ENCODE measurements at places on chromosomes 11 and 22.

DNA sequence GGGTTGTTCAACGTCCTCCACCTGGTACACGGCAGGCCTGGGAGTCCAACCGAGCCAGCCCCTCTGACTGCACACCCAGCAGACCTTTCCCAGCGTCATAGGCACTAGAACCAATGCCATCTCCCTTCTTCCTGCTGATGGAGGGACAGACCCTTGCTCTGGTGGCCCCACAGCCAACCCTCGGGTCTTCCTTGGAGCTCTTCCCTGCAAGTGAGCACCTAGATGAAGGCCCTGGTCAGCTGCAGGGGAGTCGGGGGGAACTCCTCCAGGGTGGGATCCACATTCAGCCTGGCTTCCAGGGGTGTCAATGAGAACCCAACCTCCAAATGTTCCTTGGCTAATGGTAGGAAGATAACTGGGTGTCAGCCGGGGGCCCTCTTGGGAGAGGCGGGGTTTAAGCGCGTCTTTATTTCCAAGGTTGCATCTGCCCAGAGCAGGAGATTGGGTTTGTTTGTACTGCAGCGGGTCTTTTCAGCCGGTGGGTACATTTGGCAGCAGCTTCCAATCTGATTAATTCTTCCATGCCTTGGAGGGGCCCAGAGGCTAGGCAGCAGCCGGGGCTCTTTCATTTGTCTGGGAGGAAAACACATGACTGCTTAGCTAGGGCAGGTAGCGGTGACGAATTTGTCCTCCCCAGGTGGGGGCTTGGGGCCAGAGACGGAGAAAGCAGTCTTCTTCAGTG lies 56.0 kb upstream of the SHISAL1 start:
- DNase-seq: no peak

DNA sequence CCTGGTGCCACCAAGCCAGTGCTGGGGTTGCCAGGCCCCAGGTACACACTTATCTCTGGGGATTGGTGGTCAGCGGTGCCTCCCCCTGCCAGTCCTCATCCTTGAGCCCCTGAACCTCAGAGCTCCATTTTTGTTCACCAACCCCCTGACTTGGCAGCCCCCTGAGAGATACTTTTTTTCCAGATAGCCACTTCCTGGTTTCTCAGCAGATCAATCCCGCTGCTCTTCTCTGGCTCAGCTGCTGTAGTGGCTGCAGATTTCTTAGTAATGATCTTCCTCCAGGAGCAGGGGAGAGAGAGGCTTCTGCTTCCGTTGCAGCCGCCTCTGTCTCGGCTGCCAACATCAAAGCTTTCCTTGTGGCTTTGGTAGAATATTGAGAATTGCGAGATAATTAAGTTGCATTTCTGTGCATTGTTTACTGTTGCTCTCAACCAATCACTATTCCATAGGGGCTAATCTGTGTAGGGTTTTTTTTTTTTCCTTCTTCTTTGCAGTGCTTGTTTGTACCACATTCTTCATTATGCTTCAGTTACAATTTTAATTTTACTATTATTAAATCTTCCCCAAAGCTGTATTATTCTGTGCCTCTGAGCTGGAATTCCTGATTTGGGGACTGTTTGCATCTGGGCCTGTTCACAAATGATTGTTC lies 92.1 kb downstream of the PKNOX2 start:
- no peak for DNase-seq

DNA sequence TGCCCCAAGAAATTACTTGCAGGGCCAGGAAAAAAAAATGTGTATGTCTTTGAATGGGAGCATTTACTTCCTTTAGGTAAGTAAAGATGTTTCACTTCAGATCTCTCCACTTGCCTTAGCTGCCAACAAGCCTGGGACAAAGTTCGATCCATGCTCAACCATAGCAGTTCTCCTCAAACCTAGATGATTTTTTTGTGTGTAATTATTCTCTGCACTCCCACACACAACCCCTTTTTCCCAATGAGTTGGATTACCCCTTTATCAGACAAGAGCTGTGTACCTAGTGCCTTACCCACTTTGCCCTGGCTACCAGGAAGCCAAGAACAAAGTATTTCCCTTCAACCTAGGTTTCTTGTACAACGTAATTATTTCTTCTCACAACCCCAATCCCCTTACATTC lies 35.6 kb downstream of the TPBGL start:
- DNase-seq: no peak

GRCh38 chr11:61686066-61686465 lies 5.9 kb downstream of the DAGLA start:
- DNase-seq: no peak

DNA sequence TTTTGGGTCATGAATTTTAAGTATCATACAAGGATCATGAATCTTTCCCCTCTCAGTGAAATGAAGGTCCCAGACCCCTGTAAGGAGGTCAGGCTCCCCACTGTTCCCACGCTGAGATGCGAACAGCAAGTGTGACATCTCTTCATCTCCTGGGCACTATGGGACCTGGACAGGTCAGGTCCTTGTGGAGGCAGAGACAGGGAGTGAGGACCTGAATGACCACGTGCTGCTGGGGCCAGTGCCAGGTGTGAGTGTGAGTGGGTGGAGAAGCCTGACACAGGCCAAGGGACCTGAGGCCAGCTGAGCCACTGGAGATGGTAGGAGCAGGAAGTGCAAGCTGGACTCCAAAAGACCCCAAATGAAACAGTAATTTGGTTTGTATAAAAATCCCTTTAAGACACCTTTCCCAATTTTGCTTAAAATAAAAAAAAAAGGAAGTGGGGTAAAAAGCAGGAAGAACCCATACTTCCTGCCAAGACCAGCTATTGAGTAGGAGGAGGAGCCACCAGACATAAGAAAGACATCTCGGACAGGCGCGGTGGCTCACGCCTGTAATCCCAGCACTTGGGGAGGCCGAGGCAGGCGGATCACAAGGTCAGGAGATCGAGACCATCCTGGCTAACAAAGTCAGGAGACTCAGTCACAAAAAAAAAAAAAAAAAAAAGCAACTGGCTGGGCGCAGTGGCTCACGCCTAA lies 35.4 kb upstream of the SERPIND1 start:
- peak; percentile 75 for DNase-seq

DNA sequence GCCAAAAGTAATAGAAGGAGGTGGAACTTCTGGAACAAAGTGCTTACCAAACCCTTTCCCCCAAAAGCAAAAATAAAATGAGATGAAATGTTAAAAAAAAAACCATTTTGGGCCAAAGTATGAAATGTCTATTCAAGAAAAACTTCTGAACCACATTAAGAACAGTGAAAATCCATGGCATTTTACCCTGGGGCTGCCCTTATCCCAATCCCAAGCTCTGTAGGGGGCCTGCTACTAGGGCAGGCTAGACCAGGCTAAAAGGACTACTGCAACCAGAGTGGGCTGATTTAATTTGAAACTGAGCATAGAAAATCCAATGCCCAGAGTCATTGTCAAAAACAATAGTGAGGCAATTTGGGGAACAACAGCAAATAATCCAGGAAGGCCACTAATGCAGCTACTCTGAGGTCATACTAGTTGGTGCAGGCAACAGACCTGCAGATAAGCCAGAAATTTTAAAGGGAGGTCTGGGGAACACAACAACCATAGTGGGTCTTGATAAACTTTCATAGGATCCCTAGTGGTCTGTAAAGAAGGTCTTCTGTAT lies 99.4 kb downstream of the RELT start:
- no peak for DNase-seq

DNA sequence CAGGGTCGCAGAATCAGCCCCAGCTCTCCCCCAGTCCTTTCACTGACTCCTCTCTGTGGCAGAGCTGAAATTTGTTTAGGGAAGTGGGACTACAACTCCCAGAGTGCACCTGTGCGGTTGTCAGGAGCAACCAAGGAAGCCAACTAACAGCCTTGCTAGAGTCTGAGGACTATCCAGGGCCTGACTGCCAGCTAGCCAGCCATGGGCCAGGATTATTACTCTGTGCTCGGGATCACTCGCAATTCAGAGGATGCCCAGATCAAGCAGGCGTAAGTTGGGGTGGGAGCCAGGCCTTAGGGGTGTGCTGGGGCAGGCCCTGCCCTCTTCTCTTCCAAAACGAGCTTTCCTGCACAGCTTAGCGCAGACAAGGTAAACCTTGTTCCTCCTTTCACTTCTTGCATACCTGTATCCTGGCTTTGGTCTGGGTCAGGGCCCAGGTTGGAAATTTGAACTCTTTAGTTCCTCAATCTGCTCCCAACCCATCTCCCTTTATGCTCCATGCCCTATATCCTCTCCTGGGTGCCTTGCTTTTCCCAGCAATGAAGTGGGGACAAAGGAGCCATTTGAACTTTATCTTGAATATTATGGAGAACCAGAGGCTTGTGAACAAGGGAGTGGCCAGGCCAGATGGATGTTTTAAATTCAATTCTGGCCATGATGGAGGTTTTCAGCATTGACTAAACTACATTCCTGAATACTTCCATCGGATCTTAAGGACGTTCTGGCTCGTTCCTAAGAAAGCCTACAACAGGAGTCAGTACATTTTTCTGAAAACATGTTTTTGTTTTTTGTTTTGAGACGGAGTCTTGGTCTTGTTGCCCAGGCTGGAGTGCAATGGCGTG lies at the start of gene DNAJB13:
DNAJB13 (plus strand) TSS at position 158 of the 842 bp plus-strand sequence; CDS start at position 202, 44 bp downstream.
- peak; percentile 57 for DNase-seq

GRCh38 chr11:41102471-41102870 lies 357.0 kb downstream of the LRRC4C start:
- DNase-seq: no peak

DNA sequence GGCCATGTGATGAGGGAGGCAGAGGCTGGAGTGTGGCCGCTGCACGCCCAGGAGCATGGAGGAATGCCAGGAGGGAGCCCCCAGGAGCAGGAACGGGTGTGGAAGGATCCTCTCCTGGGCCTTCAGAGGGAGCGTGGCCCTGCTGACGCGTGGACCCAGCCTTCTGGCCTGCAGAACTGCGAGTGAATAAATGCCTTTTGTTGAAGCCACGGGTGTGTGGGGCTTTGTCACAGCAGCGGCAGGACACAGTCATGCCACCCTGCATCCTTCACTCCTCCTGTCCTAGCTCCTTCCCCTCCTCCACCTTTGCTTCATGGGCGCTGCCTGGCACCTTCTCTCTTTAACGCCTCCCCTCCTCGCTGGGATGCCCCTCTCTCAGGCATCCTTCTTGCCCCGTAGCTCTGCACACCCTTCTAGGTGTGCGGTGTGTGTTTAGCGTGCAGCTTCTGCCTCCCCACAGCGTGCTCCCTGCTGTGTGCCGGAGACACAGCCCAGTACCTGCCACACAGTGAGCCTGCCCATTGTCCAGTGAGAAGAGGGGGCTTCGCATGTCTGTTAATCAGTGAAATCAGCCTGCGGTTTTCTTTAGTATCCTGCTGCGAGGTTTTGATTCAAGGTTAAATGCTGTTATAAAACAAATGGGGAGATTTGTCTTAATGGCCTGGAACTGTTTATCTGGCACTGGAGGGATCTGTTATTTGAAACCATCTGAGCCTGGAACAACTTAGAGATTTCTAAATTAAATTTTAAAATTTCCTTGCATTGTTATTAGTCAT lies 459.6 kb downstream of the TBC1D22A start:
- no peak for DNase-seq

GRCh38 chr11:76459299-76459698 lies 14.5 kb downstream of the EMSY start:
- DNase-seq: no peak

GRCh38 chr11:3685923-3686322 lies 14.7 kb upstream of the CHRNA10 start:
- DNase-seq: no peak

DNA sequence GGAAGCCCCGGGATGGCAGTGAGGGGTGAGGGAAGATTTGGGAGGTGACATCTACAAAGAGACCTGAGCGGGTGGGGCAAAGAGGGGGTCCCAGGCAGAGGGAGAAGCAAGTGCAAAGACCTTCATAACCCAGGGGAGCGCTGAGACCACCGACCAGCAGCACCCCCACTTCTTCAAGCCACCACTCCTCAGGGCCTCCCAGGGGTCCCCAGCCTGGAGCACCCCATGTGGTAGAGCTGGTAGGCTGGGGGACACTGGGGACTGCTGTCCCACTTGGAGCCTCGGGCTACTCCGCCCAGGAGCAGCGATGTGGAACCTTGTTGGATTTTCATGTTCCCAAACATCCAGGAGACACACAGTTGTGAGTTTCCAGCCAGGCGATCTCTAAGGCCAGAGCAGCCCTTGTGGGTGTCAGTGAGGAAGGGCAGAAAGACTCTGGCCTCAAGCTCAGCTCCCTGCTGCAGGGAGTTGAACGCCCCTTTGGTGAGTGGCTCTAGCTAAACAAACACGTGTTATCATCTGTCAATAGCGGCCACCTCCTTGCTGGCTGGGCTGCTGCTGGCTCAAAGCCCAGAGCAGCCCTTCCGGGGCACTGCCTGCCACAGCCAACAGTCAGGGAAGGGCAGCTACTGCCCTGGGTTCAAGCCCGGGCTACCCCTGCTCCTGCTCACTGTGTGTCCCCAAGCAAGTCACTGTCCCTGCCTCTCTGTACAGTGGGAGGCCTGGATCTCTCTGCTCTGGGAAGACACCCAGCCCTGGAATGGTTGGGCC lies 25.7 kb upstream of the CHKA start:
- peak; percentile 36 for DNase-seq

GRCh38 chr11:43941257-43941994 lies 1.0 kb upstream of the C11orf96 start:
- DNase-seq: no peak

GRCh38 chr11:36201411-36201810 lies 87.8 kb downstream of the COMMD9 start:
- DNase-seq: no peak

- DNase-seq: no peak
Observed at GRCh38 chr11:16946477-16947282, 67.5 kb downstream of the PLEKHA7 start.

DNA sequence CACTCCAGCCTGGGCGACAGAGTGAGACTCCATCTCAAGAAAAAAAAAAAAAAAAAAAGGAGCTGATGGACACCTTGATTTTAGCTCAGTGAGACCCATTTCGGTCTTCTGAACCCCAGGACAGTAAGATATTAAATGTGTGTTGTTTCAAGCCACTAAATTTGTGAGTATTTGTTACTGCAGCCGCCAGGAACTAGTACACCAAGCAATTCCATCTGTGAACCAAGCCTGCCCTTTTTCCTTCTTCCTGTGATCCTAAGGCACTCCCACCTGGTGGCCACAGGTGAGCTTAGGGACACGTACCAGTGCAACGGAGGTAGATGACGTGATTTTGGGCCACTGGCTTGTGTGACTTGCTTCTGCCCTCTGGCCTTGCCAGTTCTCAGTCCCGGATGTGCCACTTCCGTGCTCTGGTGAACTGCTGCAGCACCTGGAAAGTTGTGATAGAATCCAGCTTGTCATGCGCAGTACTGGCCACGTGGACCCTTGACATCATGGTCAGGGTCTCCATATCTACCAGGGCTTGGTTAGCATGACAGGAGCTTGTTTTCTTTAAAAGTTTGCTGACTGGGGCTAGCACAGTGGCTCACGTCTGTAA lies 19.6 kb upstream of the ATXN10 start:
- no peak for DNase-seq

DNA sequence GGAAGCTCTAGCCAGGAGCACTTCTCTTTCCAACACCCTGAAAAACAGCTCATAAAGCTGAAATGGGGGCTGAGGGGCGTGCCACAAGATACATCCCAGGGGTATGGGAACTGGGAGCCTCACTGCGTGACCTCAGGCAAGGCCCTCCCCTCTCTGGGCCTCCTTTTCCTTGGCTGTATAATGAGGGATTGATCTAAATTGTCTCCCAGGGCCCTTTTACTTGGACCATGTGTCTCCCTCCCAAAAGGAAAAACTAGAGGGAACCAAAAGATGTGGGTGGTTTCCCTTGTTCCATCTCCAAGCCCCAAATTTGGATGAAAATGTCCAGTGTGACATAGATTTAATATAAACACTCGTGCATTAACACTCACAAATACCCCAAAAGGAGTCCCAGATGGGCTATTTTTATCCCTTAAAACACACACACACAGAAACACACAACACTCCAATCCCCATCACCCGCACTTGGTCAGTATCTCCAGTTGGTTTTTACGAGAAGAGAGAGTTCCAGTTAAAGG lies 25.9 kb upstream of the SMTN start:
- DNase-seq: no peak

All from suppressor macrophage (primary cell).